ENCODE measurements at places on chromosomes 2 and 18.

DNA sequence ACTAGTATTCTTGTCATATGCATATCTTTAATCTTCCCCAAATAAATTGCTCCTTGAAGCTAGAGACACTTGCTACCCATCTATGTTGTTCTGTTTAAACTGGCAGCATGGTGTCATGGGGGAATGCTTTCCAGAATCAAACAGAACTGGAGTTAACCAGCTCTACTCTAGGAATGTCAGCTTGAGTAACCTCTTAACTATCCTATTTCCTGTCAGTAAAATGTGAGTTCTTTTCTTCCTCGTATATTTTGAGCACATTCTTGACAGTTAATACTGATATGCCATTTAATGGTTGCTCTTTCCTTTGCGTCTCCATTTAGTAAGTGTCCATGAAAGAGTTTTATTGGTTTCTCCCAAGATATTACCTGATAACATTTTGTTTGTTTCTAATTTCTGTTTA, 23.0 kb downstream of the CNTNAP5 start:
- DNase-seq: no peak

DNA sequence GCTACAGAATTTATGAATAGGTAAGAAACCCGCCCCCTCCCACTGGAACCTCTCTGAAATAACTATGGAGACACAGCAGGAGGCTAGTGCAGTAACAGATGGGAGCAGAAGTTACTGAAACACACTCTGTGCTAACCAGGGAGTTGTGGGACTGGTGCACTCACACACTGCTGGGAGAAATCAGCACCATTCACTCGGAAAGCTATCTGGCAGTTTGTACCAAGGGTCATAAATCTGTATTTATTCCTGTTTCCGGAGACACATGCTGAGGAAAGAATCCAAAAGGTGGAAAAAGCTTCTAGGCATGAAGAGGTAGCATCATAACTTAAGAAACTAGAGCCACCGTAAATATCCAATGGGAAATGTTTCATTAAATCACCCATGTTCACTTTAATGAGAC, 39.9 kb downstream of the TGFA start:
- DNase-seq: no peak

GRCh38 chr2:227996366-227996765, 124.9 kb downstream of the DAW1 start:
- no peak for DNase-seq

DNA sequence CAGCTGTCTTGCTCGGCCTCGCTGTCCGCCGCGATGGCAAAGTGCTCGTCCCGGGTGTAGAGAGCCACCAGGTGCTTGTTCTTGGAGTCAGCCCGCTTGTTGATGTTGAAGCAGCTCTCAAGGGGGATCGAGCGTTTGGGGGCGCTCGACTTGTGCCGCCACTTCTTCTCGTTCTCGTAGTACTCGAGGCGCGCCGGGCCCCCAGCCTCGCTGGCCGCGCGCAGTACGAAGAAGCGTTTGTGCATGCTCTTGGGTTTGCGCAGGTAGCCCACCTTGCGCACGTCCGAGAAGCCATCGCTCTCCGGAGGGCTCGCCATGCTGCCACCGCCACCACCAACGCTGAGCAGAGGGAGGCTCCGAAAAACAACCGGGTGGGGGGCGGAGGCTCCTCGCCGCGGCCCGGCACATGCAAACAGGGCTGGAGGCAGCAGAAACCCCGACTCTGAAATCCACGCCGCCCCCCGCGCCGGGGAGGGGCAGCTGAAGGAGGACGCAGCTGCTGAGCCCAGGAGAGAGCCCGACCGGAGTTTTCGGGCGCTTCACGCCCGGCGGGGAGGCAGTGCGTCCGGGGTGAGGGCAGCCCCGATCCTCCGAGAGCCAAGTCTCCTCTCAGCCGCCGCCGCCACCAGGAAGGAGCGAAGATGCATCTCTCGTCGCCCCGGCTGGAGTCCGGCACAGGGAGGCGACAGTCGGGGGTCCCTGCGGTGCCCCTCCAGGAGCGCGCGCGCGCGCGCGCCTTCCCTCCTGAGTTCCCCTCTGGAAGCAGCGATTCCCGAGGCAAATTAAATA, 1.0 kb downstream of the IRS1 start:
- DNase-seq: no peak

GRCh38 chr2:172627181-172627580, 71.3 kb downstream of the PDK1 start:
- no peak for DNase-seq
